Trophoblast cell (in vitro differentiated cells and primary cell): ENCODE measurements at places on chromosomes 5 and 9.

GRCh38 chr9:15142878-15143534 is 164.0 kb downstream of the TTC39B start:
- no peak for DNase-seq
- H3K27me3 ChIP-seq = no peaks in the 10 kb centered on the region
- H3K4me1 ChIP-seq = peaks cover under 1% of the 10 kb centered on the region
- no peak overlapping the region for H3K27ac ChIP-seq

DNA sequence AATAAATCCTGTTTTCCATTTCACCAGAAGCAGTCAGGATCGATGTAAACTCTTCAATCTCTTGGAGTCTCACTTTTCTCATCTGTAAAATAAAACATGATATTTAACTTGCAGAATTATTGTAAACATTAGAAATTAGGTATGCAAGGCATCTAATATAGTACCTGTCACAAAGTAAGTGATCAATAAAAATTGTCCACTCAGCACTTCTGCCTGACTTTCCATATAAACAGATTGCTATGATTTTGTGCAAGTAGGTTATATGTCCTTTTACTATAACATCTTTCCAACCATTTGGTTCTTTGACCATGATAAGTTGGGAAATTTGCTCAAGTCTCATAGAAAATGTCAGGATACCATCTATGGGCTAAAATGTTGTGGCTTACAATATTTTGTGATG is 148.8 kb upstream of the MTAP start:
- H3K27me3 ChIP-seq = no peaks in the 10 kb centered on the region
- no peaks in the 10 kb centered on the region for H3K4me1 ChIP-seq
- no peak overlapping the region for H3K27ac ChIP-seq
- no peak for DNase-seq
- no peak overlapping the region for H3K4me3 ChIP-seq

- H3K36me3 ChIP-seq = no peaks in the 10 kb centered on the region
- no peak overlapping the region for H3K4me3 ChIP-seq
- H3K4me1 ChIP-seq = peaks cover 4% of the 10 kb centered on the region
- no peak overlapping the region for H3K27ac ChIP-seq
Measured at GRCh38 chr5:58085800-58086199, 374.1 kb downstream of the PLK2 start.

- H3K4me1 ChIP-seq = peaks cover 2% of the 10 kb centered on the region
- DNase-seq = no peak
- no peak overlapping the region for H3K27ac ChIP-seq
- H3K27me3 ChIP-seq = no peaks in the 10 kb centered on the region
- no peak overlapping the region for H3K4me3 ChIP-seq
- H3K36me3 ChIP-seq = peaks cover 55% of the 10 kb centered on the region
Measured at GRCh38 chr5:455806-456205, 12.8 kb downstream of the EXOC3 start.

DNA sequence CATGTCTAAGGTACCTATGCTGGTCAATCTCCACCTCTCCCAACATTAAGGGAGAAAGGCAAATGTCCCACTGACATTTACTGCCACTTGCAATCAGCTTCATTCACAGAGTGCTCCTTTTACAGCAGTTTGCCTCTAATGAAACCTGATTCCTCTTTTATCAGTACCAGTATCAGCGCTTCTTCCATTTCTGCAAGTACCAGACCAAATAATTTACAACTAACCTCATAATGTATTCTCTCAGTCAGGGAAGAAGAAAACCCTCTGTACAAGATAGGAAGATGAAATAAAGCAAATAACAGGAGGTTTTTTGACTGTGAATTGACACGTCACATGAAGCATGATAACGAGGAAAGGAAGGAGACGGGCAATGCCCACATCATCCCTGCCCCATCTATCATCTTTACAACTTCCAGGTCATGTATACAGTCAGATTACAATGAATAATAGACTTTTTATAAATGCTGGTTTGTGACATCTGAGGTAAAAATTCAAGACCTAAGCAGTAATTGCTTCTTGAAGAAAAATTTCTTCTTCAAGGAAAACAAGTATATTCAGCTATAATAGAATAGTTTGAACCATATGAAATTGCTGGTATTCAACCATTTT is 21.9 kb downstream of the ABITRAM start:
- no peaks in the 10 kb centered on the region for H3K27me3 ChIP-seq
- no peak overlapping the region for H3K4me3 ChIP-seq
- DNase-seq = no peak
- no peaks in the 10 kb centered on the region for H3K4me1 ChIP-seq

DNA sequence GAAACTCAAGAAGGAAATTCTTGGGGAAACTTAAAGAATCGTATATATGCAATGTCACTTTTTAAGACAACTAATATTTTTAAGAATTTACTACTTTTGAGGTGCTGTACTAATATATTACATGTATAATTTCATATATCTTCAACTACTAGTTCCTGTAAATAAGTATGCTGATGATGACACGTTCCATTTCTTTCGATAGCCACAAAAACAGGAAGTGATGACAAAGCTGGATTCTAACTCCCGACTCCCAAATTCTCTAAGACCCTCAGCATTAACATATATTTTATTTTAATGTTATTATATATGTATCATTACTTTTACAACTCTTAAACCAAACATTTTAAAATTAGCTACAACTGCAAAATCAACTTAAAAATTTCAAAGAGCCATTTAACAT is 74.8 kb downstream of the STK32A start:
- H3K27ac ChIP-seq = no peak overlapping the region
- H3K36me3 ChIP-seq = no peaks in the 10 kb centered on the region
- no peaks in the 10 kb centered on the region for H3K27me3 ChIP-seq
- no peak for DNase-seq

DNA sequence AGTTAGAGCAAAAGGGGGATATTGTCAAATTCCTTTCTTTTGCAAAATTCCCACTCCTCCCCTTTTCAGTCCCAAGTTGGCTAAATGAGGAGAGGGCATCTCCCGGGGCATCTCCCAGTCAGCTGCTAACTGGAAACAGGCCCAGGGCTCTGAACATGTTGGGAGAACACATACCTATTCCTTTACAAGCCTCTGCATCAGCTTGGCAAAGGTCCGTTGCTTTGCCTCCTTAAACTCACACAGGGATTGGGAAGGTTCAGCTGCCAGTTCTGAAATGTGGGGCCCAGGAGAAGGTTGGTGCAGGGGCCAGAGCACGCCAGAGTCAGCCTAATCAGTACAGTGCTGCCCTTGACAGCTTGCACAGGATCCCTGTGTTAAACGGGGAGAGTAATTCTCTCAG is 11.0 kb upstream of the DMRT3 start:
- H3K27ac ChIP-seq = no peak overlapping the region
- no peak for DNase-seq
- peaks cover 25% of the 10 kb centered on the region for H3K27me3 ChIP-seq
- no peaks in the 10 kb centered on the region for H3K36me3 ChIP-seq
- peaks cover 2% of the 10 kb centered on the region for H3K4me1 ChIP-seq

GRCh38 chr5:1921711-1922110 is 39.0 kb upstream of the IRX4 start:
- no peaks in the 10 kb centered on the region for H3K36me3 ChIP-seq
- no peaks in the 10 kb centered on the region for H3K27me3 ChIP-seq
- no peaks in the 10 kb centered on the region for H3K4me1 ChIP-seq
- no peak for DNase-seq
- H3K4me3 ChIP-seq = no peak overlapping the region

DNA sequence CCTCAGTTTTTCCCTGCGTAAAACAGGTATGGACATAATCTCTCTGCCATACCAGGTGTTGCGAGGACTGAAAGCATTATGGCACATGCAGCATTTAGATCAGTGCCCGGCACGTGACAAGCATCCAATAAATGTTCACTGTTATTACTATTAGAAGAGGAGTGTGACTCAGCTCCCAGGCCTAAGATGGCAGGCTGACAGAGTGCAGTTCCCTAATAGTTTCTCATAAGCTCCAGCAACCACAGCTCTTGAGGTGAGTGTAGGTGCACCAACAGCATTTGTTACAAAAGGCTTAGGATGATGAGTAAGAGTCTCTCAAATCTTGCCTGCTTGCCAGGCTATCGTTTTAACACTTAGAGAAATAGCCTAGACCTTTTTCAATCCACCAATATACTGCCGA is 28.9 kb upstream of the GLIS3 start:
- H3K27me3 ChIP-seq = no peaks in the 10 kb centered on the region
- no peaks in the 10 kb centered on the region for H3K36me3 ChIP-seq
- no peak for DNase-seq
- no peaks in the 10 kb centered on the region for H3K4me1 ChIP-seq
- no peak overlapping the region for H3K4me3 ChIP-seq
- H3K27ac ChIP-seq = no peak overlapping the region

- DNase-seq = no peak
- H3K4me1 ChIP-seq = no peaks in the 10 kb centered on the region
- H3K36me3 ChIP-seq = no peaks in the 10 kb centered on the region
- H3K4me3 ChIP-seq = no peak overlapping the region
- H3K27me3 ChIP-seq = no peaks in the 10 kb centered on the region
Measured at GRCh38 chr5:5158472-5158895, 18.4 kb downstream of the ADAMTS16 start.

DNA sequence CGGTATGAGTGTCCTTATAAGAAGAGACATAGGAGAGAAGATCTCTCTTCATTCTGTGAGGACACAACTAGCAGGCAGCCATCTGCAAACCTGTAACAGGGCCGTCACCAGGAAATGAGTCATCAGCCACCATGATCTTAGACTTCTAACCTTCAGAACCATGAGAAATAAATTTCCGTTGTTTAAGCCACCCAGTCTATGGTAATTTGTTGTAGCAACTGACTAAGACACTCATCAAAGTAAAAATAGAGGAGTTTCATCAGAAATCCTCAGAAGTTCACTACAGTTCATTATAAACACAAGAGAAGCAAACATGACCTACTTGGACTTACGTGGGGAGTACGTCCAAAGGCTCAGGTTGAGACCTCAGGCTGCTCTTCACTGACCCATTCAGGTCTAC is 357.7 kb downstream of the SEMA5A start:
- H3K4me1 ChIP-seq = peaks cover 4% of the 10 kb centered on the region
- H3K27ac ChIP-seq = no peak overlapping the region
- no peaks in the 10 kb centered on the region for H3K27me3 ChIP-seq
- H3K36me3 ChIP-seq = peaks cover 28% of the 10 kb centered on the region

DNA sequence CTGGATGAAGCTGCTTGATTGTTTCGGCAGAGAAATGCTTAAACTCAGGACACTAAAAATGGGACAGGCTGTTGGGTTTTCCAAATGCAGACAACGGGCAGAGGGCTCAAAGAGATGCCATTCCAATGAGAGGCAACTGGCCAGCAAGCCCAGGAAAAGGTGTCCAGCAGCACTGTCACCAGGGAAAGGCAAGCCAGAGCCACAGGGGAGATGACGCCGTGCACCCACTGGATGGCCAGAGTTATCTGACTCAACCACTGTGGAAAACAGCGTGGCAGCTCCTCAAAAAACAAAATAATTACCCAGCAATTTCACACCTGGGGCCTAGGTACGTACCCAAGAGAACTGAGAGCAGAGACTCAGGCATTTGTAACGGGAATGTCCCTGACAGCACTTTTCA is 48.4 kb upstream of the SIMC1 start:
- peaks cover 6% of the 10 kb centered on the region for H3K27me3 ChIP-seq
- H3K4me1 ChIP-seq = no peaks in the 10 kb centered on the region
- H3K4me3 ChIP-seq = no peak overlapping the region
- no peak overlapping the region for H3K27ac ChIP-seq
- H3K36me3 ChIP-seq = no peaks in the 10 kb centered on the region

- H3K4me1 ChIP-seq = peaks cover 5% of the 10 kb centered on the region
- no peak for DNase-seq
- no peaks in the 10 kb centered on the region for H3K36me3 ChIP-seq
- no peak overlapping the region for H3K4me3 ChIP-seq
Measured at GRCh38 chr5:180206993-180207392, 2.0 kb downstream of the RASGEF1C start.

- no peak overlapping the region for H3K4me3 ChIP-seq
- H3K27me3 ChIP-seq = no peaks in the 10 kb centered on the region
- DNase-seq = no peak
- peaks cover 4% of the 10 kb centered on the region for H3K4me1 ChIP-seq
- H3K36me3 ChIP-seq = no peaks in the 10 kb centered on the region
- H3K27ac ChIP-seq = no peak overlapping the region
Measured at GRCh38 chr5:167716126-167716775, 575.2 kb upstream of the WWC1 start.

- no peak overlapping the region for H3K4me3 ChIP-seq
- H3K27ac ChIP-seq = no peak overlapping the region
- no peaks in the 10 kb centered on the region for H3K27me3 ChIP-seq
- H3K36me3 ChIP-seq = peaks cover 3% of the 10 kb centered on the region
- peaks cover 9% of the 10 kb centered on the region for H3K4me1 ChIP-seq
Measured at GRCh38 chr9:126471084-126471624, 142.6 kb upstream of the LMX1B start.

- no peak for DNase-seq
- H3K36me3 ChIP-seq = no peaks in the 10 kb centered on the region
- H3K27me3 ChIP-seq = no peaks in the 10 kb centered on the region
- no peak overlapping the region for H3K27ac ChIP-seq
Measured at GRCh38 chr9:30197954-30198353, 2186.5 kb upstream of the ACO1 start.

- H3K27ac ChIP-seq = no peak overlapping the region
- H3K4me1 ChIP-seq = no peaks in the 10 kb centered on the region
- no peaks in the 10 kb centered on the region for H3K36me3 ChIP-seq
- no peaks in the 10 kb centered on the region for H3K27me3 ChIP-seq
- DNase-seq = peak; percentile 56
- no peak overlapping the region for H3K4me3 ChIP-seq
Measured at GRCh38 chr5:169563369-169563768, 20.2 kb upstream of the SPDL1 start.
